ENCODE measurements at places on chromosomes 5 and 9.
A peak's percentile ranks its signal among the peaks of the same experiment; 100 is the strongest.

DNA sequence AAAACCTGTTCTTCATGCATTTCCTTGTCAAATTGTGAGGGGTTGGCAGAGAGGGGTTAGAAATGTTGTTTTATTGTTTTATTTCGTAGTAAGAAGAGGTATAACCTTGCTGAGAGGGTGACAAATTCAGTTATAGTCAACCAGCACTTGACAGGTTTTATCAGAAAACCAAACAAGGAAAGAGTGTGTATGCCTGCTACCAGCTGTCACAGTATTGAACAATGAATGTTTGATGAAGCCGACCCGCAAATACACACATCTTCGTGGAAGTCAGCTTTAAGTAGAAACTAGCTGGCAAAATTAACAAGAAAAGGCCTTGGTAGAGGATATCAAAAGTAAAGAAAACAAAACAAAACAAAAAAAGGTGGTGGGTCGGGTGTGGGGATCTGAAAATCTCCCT, 214.6 kb upstream of the TLE4 start:
- DNase-seq = no peak

DNA sequence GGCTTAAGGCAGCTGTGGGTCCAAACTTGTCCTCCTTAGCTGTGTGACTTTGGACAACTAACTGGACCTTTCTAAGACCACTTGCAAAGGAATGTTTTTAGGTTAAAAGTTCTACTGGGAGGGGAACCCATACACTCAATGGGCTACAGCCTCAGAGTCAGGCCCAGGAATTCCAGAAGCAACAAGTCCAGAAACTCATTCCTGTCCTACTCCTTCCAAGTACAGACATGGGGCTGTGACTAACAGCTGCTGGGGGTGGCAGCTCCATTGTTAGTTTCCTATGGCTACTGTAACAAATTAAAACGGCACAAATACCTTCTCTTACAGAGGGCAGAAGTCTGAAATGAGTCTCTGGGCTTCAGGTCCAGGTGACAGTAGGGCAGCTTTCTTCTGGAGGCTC, 12.4 kb upstream of the AKNA start:
- no peak for DNase-seq

GRCh38 chr9:76231001-76231400, 163.2 kb downstream of the RFK start:
- DNase-seq = no peak

GRCh38 chr5:1665803-1666202, 133.8 kb downstream of the MRPL36 start:
- DNase-seq = no peak

DNA sequence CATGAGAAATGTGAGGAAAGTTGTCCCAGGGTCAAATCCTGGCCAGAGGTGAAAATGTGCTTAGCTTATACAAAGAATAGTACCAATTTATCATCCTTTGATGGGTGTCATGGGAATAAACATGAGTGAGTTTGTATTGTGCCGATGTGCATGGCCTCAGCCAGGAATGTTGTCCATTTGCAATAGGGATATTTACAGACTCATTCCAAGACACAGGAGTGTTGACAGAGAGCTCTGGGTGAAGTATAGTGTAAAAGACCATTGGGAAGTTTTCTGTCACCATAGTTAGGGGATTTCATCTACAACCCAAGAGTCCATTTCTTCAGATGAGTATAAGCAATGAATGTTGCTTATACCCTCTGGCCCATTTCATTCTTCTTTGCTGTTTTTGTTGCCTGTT, 160.1 kb downstream of the DMAC1 start:
- no peak for DNase-seq

DNA sequence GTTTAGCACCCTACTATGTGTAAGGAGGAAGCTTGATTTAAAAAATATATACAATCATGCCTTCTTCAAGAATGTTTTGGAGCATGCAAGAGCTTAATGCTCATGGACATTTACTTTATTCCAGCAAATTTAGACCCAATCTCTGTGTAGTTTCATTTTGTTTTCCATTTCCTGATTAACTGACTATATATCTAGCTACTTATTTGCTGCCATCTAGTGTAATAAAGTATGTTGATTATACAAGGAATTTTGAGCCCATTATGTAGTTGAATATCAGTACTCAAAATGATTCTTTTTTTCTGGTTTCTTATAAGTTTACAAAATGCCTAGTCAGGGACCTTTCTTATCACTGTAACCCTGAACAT, 100.0 kb upstream of the CCDC152 start:
- DNase-seq = no peak

DNA sequence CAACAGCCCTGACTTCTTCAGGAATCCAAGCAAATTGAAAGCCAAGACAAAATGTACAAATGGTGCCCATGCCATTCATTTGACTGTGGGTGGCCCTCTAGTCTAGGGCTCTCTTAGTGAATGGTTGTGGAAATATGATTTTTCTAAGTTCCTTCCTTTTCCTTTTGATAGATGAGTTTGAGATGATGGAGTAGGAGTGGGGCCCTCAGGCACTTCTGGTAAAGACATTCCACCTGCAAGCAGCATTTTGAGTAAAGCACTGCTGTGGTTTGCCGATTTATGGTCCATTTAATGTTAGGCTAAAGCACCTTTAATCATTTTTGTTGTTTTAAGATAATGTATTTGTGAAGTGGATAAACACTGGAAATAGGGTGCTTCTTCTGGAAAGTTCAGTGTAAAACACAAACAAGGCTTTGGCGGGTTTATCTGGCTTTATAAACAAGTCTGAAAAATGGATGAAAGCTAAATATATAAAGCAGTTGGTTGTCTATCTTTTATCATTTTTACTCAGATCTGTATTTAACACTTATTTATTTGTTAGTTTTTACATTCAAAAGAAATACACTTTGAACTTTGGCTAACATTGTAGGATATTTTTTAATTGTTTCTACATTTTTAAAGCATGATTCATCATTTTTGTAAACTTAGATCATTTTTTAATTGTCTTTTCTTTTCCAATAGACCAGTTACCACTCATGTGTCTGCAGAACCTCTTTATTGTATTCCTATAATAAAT, 213.5 kb downstream of the PJA2 start:
- DNase-seq = no peak

- DNase-seq = no peak
These were observed 21.7 kb upstream of the SPINK7 start for GRCh38 chr5:148290271-148291195.

DNA sequence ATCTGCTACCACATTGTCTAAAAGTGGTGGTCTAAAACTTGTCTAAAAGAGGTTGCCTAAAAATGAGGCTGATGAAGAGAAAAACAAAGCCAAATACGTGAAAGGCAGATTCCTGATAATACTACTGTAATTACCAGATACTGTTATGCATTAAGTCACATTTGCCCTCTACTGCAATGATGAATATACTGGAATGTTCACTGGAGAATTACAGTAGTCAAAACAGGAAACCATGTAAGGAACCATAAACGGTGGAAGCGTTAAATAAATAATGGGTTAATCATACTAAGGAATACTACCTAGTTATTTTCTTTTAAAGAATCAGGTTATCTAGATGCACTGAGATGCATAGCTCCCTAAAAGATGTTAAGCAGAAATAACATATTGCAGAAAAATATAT, 201.3 kb downstream of the MCTP1 start:
- no peak for DNase-seq

GRCh38 chr5:65790371-65791163, 68.6 kb downstream of the NLN start:
- peak; percentile 12 for DNase-seq

- no peak for DNase-seq
These were observed 60.9 kb upstream of the RPL26L1 start for GRCh38 chr5:172898218-172898842.

GRCh38 chr5:174229514-174230370, 184.2 kb downstream of the NSG2 start:
- no peak for DNase-seq

DNA sequence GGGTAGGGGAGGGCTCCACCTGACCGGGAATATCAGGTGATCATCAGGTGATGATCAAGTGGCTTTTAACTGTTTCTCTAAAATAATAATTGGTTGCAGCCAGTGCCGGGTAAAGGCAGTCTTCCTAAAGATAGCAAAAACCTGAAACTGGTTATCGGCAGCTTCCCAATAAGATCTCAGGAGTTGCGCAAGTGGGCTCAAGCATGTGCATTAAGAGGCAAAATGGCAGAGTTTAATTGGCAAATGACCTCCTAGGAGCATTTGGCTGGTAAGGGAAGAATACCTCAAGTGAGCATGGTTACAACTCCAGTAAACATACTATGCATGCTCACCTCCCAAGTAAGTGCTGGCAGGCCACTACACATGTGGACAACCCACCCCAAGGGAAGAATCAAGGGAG, 4.2 kb downstream of the C1QTNF3 start:
- no peak for DNase-seq

GRCh38 chr5:179880848-179881590, 22.4 kb upstream of the MRNIP start:
- no peak for DNase-seq

GRCh38 chr9:94668928-94669729, 29.8 kb upstream of the FBP1 start:
- peak; percentile 77 for DNase-seq

GRCh38 chr9:27602954-27603353, 29.7 kb upstream of the C9orf72 start:
- no peak for DNase-seq

GRCh38 chr5:149961186-149961685, 678 bp downstream of the SLC26A2 start:
- DNase-seq = no peak

DNA sequence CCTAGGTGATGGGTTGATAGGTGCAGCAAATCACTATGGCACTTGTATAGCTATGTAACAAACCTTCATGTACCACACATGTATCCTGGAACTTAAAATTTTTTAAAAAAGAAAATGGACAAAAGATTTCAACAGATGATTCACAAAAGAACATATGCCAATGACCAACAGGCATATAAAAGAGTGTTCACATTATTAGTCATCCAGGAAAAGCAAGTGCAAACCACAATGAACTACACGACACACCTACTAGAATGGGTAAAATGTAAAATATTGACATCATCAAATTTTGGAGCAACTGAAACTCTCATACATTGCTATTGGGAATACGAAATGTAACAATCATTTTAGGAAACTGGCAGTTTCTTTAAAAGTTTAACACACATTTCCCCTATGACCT, 109.9 kb downstream of the YIPF5 start:
- DNase-seq = no peak

Measured in GF-D8 (cell line).